CD8-positive, alpha-beta memory T cell (primary cell): ENCODE measurements at places on chromosomes 3 and 15.

GRCh38 chr3:66856533-66856932 lies 141.6 kb upstream of the KBTBD8 start:
- no peak for DNase-seq

DNA sequence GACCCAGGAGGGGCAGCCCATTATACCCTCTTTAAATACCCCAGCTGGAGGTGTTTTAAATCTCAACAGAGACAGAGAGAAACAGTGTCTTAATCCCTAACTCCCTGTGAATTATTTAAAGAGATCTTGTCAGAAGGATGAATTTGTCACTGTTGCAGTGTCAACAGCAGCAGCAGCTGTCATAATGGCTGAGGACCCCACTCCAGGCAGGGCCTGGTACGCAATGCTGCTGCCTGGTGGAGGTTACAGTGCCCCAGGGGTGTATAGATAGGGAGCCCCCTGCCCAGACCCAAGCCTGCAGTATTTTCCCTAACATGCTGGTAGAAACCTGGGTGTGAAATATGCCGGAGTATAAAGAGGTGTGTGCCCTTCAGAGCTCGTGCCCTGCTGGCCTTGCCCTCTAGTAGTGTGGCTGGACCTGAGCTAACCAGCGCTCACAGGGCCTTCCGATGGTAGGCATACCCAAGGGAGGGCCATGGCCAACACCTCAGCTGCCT lies 143.0 kb downstream of the EPHB1 start:
- no peak for DNase-seq

DNA sequence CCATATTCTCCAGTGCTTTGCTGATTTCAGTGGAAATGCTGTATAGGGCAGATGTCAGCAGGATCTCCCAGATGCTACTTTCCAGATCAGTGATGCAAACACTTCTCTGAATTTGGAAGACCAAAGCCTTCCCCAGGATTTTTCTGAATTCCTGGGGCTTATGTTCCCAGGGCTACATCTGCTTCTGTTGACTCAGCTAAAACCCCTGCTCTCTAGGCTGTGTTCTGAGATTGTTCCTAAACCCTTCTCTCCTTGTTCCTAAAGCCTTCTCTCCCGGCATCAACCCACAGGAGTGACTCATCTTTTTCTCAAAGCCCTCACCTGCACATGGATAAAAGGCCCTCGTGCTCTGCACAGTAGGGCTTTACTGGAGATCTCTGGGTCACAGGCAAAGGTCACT lies 35.5 kb downstream of the FAH start:
- no peak for DNase-seq

- DNase-seq, result no peak
Observed at GRCh38 chr3:134704556-134704955, 53.7 kb upstream of the KY start.

- no peak for DNase-seq
Observed at GRCh38 chr15:62109982-62110851, 43.4 kb downstream of the C2CD4A start.

DNA sequence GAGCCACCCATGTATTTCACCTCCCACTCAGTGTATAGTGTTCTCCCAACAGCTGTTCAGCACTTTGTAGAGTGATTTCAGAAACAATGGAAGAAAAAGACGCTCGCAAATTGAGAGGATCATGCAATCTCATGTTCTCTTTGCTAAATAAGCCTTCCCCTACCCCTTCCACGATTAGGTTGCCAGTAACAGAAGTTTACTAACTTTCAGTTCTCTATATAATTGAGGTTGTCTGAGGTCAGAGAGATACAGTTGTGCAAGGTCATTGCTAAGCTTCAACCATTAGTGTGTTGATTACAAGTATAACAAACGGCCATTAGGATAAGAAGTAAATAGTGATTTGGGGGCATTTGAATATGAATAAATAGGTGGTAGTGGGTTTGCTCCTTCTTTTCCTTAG lies 99.6 kb downstream of the TUSC7 start:
- DNase-seq, result no peak

DNA sequence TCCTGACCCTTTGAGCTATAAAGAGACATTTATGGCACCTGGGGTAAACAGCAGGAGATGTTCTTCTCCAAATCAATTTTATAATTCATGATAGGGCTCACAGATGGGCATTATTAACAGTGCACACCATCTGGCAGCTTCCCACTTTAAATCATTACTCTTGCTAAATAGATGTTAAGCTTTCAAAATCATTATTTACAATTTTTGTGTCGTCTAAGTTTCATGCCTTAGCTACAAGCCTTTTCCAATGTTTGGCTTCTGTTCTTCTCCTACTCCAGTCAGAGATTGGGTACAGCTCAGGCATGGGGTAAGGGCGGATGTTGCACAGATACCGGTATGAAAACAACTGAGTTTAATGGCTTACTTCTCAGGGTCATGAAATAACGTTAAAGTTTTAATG lies 120.9 kb upstream of the PFN2 start:
- no peak for DNase-seq

GRCh38 chr15:91476861-91477260 lies 376.6 kb upstream of the SLCO3A1 start:
- no peak for DNase-seq

DNA sequence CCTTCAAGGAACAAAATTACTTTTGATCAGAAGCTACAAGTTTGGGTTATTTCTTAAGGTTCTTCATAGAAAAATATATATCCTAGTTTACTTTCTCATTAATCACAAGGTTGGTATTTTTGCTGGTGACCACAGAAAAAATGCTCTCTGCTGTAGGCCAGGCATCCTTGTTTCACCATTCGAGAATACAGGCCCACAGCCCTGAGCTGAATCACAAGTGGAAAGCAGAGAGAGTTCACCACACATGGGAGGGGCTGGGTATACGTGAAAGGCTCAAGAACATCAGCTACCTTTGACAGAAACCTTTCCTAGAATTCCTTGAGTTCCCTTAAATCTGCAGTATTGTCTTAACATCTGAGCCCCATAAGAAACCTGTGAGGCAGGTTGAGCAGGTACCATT lies 23.2 kb downstream of the CPEB1 start:
- no peak for DNase-seq

GRCh38 chr3:70150599-70150998 lies 151.1 kb downstream of the SAMMSON start:
- no peak for DNase-seq

- DNase-seq, result no peak
Observed at GRCh38 chr3:169391672-169392071, 271.8 kb downstream of the MECOM start.

DNA sequence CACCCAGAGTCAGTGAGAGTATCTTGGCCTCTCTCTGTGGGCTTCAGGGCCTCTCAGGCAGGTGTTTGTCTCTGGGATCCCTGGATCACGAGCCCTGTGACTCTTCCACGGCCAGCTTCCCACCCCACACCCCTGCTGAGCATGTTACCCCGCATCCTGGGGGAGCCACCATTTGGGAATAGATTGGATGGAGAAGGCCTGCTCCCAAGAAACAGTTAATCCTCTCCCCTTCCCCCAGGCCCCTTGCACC lies 15.5 kb upstream of the SRP14 start:
- DNase-seq, result no peak

DNA sequence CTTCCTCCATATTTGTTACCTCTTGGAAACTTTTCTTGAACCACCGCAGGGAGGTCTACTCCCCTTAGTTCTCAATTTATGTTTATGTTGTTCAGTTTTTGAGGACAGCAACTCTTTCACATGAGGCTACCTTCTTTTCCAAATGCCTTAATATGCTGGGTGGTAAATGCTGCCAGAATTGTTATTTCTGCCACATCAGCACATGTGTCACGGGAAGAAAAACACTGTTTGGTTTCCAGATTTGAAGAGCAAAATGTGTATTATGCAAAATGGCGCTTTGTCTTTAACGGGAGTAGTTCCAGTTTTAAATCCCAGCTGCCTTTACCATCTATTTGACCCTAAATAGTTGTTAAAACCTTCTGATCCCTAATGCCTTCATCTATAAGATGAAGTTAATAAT lies 606.2 kb upstream of the TBL1XR1 start:
- DNase-seq, result no peak

DNA sequence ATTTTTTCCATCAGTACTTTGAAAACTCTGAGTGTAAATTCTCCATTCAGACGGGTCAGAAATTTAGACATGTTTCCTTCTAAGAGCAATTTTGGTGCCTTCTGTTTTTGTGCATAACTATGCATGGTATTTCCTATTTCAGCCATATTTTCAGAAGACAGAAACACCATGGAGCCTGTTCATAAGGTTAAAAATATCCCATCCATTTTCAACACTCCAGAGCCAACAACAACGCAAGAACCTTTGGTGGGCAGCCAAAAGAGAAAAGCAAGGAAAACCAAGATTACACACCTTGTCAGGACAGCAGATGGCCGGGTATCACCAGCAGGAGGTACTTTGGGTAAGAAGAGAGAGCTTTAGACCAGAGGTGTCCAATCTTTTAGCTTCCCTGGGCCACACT lies 275.6 kb downstream of the BBX start:
- no peak for DNase-seq

GRCh38 chr15:39934397-39935071 lies 619 bp downstream of the EIF2AK4 start:
- no peak for DNase-seq

DNA sequence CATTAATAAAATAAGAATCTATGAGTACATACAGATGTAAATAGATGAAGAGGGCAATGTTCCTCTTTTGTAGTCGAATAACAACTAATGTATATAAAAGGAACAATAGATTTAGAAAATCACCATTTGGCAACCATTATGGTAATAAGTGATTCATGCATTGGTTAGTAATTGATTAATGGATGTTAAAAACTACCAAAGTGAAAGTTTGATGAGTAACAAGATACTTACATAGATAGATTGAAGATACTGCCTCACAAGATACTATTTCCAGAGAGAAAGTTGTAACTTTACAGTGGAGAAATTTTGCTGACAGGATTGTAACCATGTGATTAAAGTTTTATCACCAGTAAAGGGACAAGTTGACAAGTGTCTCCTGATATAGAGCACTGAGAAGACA lies 55.0 kb downstream of the TCF12 start:
- DNase-seq, result no peak

GRCh38 chr3:179063945-179064560 lies 7.6 kb downstream of the ZMAT3 start:
- DNase-seq, result no peak

- DNase-seq, result no peak
Observed at GRCh38 chr15:22933641-22934061, 46.5 kb downstream of the CYFIP1 start.

- no peak for DNase-seq
Observed at GRCh38 chr3:46420931-46421330, 13.9 kb downstream of the CCRL2 start.

- no peak for DNase-seq
Observed at GRCh38 chr3:158711886-158712285, 20.4 kb downstream of the RARRES1 start.

GRCh38 chr15:88233921-88234320 lies 22.6 kb downstream of the NTRK3 start:
- DNase-seq, result no peak

DNA sequence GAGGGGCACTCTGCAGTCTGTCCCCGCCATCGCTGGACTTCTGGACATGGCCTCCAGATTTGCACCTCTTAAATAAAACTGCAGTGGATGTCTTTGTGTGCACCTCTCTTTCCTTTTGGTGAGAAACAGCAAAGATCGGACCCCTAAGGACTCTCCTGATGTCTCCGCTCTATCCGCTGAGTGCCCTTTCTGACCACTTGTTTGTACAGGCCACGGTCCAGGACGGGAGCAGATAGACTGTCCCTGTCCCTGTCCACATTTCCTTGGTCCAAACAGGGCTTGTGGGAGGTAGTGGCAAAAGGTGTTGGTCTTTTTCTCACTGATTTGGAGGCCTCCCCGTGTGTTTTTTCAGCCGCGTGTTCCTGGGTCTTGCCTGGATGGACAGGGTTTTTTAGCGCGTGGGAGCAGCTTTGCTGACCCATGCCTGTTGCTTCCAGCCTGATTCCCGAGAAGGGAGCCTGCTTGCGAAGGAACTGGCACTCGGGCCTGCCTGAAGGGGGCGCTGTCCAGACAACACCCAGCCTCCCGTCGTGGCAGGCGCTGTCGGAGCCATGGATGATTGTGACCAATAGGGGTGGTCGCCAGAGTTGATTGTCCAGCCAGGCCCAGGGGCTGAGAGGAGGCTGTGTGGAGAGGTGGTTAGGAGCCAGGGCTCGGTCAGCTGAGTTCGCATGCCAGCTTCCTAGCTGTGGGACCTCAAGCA lies 13.2 kb upstream of the STAB1 start:
- no peak for DNase-seq

DNA sequence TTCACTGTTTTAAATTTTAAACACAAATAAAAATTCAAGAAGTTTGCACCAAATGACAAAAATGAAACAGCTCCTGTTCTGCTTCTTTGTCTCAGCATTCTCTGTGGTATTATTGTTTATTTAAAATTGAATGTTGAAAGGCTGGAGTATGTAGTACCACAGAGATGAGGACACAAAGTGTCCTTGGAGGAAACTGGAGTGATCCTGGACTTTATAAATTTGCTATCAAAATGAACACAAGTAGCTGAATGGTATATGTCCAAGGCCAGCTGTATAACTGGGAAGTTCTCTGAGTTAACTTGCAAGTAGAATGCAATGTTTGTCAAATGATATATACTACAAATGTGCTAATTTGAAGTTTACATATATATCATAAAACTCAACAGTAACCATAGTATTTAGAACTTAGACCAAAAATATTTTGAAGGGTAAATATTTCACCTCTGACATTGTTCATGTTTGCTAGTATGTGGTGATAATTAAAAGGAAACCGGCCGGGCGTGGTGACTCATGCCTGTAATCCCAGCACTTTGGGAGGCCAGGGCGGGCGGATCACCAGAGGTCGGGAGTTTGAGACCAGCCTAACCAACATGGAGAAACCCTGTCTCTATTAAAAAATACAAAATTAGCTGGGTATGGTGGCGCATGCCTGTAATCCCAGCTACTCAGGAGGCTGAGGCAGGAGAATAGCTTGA lies 12.3 kb downstream of the BTLA start:
- no peak for DNase-seq

DNA sequence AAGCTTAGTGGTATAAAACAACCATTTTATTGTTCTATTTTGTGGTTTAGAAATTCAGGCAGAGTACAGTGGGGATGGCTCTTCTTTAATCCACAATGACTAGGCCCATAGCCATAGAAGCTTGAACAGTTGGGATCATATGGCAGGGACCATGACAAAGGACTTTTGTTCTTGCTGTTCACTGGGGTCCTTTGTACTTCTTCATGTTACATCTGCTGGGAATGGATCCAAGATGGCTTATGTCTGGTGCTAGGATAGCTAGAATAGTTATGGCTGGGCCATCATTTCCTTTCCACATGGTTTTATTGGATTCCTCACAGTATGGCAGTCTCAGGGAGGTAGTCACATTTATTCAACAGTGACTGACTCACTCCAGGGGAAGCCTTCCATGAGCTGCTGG lies 427.9 kb upstream of the AGTR1 start:
- DNase-seq, result no peak

DNA sequence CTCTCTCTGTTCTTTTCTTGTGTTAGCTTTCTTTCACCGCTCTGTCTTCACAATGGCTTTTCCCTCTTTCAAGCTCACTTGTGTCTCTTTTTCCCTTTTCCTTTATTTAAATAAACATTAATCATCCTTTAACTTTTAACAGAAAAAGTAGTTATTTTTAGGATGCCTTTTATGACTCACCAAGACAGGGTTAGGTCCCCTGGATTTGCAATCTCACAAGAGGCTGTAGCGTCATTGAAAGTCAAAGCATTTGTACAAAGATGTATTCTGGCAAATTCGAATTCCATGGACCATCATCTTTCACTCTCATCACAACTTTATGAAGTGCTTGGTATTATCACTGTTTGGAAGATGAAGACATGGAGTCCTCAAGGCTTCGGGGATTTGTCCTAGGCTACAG lies 34.8 kb upstream of the MCTP2 start:
- DNase-seq, result no peak
